ENCODE measurements at places on chromosomes 11 and 22.

DNA sequence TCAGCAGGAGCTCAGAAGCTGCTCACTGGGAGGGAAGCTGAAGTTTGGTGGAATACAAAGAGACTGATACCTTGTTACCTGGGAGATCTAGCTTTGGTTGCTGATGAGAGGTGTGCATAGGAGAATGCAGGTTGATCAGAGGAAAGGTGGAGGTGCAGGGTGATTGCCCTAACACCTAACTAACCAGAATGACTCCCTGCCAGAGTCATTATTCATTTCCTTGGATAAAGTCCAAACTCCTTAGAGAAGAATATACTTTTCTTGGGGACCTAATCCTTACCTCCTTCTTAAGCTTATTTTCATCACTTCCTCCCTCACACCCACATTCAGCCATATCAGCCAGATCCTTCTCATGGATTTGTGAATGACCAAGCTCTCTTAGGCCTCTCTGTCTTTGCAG is 814.2 kb upstream of the TENM4 start:
- DNase-seq = no peak

GRCh38 chr11:83002522-83002921 is 69.2 kb downstream of the RAB30 start:
- no peak for DNase-seq

GRCh38 chr22:45533703-45534102 is 31.0 kb downstream of the FBLN1 start:
- DNase-seq = no peak

DNA sequence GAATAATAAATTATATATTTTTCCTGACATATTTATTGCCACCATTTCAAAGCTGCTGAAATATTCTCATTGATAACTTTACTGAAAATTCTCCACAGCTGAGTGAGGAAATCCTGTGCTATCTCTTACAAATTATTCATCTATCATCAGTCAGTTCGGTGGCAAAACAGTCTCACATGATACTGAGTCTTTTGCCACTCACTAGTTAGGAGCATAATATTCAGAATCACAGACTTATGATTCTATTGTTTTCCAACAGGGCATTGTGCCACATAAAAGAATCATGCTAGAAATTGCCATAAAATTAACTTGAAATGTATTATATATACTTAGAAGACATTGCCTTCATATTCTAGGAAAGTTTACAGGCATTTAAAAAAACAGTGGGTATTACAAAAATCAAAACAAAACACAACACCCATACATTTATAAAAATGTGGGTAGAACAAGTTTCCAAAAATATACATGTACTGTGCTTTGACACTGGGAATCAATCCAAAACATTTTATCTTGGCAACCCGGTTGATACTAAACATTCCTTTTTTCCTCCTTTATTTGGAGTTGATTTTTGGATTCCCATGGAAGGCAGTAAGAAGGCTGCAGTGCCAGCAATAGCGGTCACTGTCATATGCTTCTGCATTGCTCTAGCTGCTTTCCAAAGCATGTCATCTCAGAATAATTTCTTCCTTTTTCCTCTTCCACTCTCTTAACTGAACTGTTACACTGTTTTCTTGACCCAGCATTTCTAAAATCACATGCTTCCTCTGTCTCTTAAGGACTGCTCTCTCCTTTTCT is 42.5 kb downstream of the ATG16L2 start:
- DNase-seq = no peak

GRCh38 chr22:17984114-17984513 is 40.2 kb downstream of the MICAL3 start:
- no peak for DNase-seq

GRCh38 chr22:44331881-44332714 is 19.3 kb upstream of the SHISAL1 start:
- DNase-seq = no peak

DNA sequence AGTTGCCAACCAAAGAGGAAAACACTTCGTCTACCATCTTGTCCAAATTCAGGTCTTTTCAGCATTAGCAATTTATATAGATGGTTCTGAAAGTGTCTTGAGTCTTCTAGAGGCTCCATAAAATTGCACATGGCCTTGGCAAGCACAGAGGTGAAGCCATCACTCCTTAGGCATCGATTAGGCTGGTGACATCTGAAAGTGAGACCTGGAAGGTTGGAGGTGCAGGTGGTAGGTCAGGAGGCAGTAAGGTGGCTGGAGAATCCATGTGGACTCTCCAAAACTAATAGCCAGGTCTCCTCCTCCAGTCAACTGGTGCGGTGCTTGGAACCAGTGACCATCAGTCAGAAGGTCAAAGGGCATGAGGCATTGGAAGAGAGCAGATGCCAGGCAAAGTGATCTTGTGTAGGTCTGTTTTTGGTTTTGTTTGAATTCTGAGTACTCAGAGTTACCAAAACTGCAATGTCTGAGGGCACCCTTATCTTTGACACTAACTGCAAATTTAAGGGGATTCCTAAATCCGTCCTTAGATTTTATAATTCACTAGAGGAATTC is 6.6 kb upstream of the APOL2 start:
- DNase-seq = no peak

GRCh38 chr22:50481045-50481439 is 301 bp upstream of the ADM2 start:
- DNase-seq = no peak

DNA sequence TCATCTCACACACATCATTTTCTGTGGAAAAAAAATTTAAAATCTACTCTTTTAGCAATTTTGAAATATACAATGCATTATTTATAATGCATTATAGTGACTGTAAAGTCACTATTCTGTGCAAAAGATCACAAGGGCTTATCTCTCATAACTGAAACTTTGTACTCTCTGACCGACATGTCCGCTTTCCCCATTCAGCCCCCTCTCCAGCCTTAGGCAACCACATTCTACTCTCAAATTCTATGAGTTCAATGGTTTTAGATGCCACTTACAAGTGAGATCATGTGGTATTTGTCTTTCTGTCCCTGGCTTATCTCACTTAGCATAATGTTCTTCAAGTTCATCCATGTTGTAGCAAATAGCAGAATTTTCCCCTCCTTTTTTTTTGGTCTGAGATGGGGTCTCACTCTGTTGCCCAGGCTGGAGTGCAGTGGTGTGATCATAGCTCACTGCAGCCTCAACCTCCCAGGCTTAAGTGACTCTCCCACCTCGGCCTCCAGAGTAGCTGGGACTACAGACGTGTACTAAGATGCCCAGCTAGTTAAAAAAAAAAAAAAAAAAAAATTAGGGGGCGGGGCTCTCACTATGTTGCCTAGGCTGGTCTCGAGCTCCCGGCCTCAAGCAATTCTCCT is 44.5 kb downstream of the SYN3 start:
- no peak for DNase-seq

DNA sequence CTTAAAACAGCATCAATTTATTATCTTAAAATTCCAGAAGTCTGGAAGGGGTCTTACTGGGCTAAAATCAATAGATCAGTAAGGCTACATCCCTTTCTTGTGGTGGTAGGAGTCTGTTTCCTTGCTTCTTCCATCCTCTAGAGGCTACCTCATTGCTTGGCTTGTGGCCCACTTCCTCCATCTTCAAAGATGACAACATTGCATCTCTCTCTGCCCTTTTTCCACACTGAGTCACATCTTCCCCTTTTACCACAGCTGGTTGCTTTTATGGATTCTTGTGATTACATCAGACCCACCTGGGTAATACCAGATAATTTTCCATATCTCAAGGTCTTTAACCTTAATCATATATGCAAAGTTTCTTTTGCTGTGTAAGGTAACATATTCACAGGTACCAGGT is 60.9 kb downstream of the GRIA4 start:
- DNase-seq = no peak

DNA sequence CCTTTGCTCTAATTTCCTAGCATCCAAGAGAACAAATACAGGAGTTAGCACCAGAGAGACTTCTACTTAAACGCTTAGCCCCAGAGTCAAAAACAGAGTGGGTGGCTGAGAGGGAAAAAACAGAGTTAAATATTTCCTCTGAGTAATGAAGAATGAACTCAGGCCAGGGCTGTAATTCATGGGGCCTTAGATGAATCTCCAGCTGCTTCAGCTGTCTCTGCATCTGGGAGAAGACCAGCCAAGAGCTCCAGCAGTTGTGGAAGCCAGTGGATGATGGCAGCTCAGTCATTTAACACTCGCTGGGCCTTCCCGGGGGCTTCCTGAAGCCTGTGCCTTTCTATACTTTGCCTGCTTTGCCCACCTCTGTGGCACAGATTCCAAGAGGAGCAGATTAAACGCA is 5.7 kb upstream of the ADAMTS15 start:
- DNase-seq = peak; percentile 64

DNA sequence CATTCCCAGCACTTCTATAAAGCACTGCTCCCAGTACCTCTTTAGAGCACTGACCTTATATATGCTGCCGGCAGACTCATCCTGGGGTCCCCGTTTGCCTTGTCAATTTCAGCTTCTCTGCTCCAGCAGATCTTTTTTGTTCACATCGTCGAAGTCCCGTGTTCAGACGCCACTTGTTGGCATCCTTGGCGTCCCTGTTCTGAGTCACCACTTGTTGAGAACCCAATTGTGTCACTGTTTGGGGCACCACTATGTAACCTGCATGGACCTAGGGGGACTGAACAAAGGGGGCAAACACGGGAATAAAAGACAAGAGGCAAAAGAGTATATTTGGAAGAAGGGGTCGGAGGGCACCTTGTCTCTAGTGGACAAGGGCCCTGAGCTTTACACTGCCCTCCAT is 25.5 kb downstream of the OR10A6 start:
- no peak for DNase-seq

DNA sequence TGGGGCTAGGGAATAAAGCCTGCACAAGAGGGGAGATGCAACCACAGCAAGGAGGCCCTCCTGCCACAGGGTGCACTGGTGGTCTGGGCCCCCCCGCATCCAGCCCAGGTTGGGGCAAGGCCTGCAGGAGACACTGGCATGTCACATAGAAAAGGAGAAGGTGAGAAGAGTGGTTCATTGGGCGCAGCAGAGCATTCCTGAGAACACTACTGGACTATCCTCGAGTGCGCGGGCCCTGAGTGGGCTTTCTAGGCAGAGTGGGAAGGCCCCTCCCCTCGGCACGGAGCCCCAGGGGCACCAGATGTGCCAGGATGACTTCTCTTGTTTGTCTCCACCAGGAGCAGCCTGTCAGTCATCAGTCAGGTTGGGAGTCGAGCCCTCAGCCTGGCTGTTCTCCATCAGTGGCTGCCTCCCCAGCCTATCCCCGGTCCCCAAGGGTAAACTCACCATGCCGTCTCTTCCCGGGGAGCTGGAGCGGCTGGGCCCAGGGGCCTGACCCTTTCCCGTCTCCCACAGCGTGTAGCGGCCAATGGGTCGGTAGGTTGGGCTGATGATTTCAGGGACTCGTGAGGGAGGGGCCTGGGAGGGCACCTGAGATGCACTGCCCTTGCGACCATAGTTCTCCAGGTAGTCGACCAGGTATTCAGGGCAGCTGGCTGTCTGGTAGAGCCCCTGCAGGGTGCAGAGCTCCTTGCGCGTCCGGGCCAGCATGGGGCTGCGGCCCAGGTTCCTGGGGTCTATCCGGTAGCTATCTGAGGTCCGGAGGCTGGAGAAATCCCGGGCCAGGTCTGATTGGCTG is 9.0 kb downstream of the USP2 start:
- DNase-seq = no peak

DNA sequence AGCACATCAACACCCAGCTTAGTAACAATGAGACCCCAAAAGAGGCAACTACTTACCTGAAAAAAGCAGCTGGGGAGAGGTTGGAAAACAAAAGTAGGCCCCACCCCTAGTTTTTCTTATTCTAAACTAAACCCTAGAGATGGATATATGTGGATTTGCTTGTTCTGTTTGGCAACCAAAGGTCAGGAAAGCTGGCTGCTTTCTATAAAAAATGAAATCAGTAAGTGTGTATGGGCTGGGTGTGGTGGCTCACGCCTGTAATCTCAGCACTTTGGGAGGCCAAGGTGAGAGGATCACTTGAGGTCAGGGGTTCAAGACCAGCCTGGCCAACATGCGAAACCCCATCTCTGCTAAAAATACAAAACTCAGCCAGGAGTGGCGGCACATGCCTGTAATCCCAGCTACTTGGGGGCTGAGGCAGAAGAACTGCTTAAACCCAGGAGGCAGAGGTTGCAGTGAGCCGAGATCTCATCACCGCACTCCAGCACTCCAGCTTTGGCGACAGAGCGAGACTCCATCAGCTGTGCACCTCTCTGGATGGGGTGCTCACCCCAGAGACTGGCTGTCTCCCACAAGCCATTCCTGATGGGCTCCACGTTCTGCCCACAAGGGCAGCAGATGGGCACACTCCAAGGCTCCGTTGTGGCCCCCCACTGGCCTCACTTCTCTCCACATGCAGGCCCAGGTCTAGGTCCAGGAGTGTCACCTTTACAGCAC is 30.0 kb downstream of the PACSIN2 start:
- DNase-seq = no peak

DNA sequence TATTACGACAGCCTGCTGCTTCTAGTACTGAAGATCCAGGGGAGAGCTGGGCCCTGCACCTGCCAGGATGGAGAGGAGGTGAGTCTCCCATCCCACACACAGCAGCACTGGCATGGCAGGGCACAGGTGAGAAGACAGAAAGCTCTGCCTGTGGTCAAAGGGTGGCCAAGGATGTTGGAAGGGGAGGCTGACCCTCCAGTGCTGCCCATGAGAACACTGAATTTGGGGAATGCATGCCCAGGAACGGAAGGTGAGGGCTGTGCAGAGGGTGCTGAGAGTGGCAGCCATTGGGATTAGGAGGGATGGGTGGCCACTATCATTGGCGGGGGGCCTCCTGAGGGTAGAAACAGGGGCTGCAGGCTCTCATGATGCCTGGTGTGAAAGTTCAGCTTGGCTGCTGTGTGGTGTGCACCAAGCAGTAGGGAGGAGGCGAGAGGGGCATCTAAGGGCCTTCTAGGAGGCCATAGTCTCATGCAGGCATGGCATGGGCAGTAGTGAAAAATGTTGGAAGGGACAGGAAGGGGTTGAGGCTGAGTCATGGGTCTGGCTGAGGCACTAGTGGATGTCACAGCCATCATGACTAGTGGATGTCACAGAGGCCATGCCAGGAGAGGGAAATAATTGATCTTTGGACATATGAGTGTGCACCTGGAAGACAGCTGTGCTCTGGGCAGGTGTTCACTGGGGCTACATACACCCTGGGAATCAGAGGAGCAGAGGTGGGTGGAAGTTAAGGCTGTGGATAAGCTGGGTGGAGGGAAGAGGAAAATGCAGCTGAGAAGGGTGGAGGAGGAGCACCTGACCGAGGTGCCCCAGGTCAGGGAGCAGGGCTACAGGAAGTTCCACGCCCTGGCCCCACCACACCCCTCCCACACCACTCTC is 2.5 kb upstream of the LRRC74B start:
- DNase-seq = no peak

DNA sequence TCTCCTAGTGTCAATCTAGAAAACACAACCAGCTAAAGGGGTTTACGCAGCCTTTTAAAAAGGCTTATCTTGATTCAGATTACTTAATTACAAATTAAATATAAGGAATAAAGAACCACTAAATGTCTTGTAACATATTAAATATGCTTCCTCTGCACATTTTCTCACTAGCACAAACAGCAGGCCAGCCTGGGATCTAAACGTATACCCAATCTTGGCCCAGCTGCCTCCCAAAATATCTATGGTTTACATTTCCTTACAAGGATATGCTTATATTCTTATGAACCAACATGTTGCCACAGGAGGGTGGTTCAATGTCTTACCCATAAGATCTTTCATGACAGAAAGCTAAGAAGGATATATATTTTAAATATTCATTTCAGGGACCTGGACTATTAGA is 7.7 kb downstream of the LGR4 start:
- DNase-seq = no peak

- no peak for DNase-seq
These were observed 27.9 kb downstream of the ADAMTS15 start for GRCh38 chr11:130476200-130476921.

Data from left hindlimb (tissue), 1 donor.